ENCODE measurements at places on chromosomes 1 and 21. TPM values are rescaled to one million over a fixed set of nuclear protein-coding genes. Genes with fewer than 3 reads are reported as not detected.

CSRP1 gene
- 49.2 TPM for total RNA-seq

TAL1 gene
- 0.19 TPM for total RNA-seq

DNALI1 gene
- not detected for total RNA-seq

MSH4 gene
- total RNA-seq, result 0.21 TPM

OR1C1 gene
- total RNA-seq, result not detected

OR2M5 gene
- not detected for total RNA-seq

OR2G6 gene
- not detected for total RNA-seq

EFCAB7 gene
- total RNA-seq, result 8.5 TPM

IRF6 gene
- 0.11 TPM for total RNA-seq

CNR2 gene
- not detected for total RNA-seq

OR2T11 gene
- not detected for total RNA-seq

CD48 gene
- 180 TPM for total RNA-seq

Measured in activated CD4-positive, alpha-beta T cell treated with anti-CD3 and anti-CD28 coated beads for 36 hours (primary cell).